ENCODE measurements at places on chromosomes 4 and X.

DNA sequence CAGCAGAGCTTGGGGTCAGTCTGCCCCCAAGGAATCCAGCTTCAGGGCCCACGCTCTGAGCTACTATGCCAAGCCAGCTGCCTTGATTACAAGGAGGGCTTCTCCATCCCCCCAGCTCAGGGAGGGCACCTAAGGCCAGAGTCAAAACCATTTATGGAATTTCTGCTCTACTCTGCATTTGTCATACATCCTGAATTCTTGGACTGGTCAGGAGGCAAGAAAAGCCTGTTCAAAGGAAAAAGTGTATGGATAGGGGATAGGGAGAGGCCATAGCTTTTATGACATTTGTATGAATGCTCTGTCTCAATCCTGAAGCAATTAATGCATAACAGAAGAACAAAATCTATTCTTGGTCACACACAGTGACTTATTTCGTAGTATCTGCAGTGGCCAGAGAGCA is 32.2 kb downstream of the EDNRA start:
- DNase-seq = no peak

- no peak for DNase-seq
Observed at GRCh38 chrX:30065226-30065625, 150.1 kb upstream of the MAGEB2 start.

DNA sequence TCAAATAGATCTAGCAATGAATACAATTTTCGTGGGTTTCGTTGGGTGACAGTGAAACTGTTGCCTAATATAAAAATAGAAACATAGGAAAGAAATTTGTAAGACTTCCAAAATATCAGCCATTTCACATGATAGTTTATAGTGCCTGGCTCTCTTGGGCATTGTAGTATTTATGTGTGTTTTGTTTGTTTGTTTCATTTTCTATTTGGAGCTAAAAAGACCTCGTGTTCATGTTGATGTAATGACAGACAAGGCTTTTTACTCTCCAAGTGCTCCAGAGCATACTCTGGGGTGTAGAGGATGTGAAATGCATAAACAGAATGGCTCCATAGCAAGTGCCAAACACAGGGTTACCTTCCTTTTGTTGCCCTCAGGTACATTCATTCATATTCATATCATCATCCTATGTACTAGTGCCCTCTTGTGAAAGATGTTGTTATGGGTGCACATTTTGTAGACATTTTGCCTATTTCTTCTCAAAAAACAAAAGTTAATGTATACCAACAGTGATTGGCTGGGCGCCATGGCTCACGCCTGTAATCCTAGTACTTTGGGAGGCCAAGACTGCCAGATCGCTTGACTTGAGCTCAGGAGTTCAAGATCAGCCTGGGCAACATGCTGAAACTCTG is 100.7 kb upstream of the AMOT start:
- no peak for DNase-seq

DNA sequence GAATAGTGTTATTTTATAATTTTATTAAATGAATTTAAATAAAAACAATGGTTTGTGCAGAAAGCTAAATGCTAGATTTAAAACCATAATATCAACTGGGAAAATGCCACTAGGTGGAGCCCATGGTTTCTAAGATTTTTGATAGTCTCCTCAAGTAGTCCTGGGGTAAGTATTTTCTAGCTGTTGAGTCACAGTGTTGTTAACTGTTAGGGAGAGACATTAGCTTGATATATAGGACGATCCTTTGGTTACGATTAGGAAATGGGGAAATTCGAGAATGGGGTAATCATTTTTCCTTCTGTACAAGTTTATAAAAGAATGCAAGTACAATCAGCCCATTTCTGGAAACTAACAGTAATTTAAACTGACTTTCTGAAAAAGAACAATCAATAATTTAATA is 378.4 kb downstream of the ANKRD50 start:
- no peak for DNase-seq

DNA sequence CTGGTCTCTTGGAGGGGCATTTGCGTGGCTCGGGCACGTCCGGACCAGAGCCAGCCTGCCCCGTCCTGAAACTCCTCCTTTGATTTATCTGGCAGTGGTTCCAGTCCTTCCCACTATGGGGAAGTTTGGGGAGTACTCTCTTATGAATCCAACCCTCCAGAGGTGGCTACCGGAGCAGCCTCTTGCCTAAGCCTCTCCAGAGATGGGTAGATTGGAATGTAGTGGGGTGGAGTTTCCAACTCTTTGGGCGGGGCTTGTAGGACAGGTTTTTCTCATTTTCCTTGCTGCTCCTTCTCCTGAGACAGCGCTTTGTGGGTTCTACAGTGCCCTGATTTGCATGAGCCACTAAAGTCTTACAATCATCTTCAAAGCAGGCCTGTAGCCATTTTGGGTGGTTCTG is 60.1 kb upstream of the XAGE1B start:
- no peak for DNase-seq

GRCh38 chrX:112846782-112847181 is 6.2 kb upstream of the AMOT start:
- no peak for DNase-seq

DNA sequence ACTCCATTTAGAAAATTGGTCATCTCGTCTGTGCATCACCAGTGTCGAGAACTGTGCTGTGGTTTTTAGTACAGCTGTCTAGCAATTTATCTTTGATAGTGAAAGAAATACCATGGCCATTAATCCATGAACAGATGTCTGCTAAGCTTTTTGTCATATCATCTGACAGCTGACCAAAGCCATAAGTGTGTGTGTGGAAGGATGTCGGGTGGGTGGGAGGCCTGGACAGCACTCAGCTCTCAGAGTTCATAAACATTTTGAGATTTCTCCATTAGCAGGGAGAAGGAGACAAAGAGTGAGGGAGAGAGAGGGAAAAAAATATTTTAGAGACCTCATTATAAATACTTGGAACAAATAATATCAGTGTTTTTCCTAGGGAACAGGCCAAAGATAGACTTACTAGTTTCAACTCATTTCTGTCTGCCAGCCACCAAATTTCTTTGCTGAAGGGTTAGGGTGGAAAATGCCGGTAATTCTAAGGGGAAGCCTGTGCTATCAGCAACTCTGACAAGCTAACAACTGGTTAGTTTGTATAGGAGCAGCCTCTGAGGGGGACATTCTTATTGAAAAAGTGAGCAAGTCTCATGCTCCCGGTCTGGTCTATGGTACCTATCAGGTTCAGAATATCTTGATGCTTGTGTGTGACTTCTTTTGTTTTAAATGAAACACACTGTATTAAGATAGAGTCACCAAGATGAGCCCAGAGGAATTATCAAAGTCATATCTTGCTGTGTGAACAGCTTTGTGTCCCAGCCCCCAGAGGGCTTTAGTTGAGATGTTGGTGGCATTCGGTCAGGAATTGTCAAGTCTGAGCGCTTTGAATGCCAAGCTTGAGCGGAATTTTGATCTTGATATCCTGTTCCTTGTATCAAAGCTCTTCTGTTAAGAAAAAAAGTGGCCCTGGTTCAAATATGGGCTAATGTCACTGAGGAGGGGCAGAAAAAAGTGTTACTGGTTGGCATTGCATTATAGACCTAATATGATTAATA is 41.9 kb upstream of the PDLIM3 start:
- no peak for DNase-seq

- no peak for DNase-seq
Observed at GRCh38 chrX:145552643-145553042, 265.0 kb upstream of the SLITRK2 start.

- DNase-seq = no peak
Observed at GRCh38 chr4:2948895-2949781, 14.1 kb downstream of the NOP14 start.

DNA sequence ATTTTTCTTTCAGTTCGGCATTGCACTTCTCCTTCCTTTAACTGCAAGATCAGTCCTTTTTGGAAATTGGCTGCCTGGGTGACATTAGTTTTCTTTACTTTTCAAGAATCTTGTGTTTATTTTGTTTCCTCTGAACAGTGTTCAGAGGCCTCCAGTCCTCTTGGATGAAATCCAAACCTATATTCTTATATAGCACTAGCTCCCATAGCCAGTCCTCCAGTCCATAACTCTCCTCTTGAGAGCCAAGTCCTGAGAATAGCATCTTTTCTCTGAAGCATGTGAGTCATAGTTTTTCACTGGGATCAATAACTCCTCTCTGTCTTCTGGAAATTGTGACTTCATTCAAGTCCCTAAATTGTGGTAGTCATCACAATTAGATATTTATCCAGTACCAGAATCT is 357.5 kb downstream of the RAPGEF2 start:
- no peak for DNase-seq

DNA sequence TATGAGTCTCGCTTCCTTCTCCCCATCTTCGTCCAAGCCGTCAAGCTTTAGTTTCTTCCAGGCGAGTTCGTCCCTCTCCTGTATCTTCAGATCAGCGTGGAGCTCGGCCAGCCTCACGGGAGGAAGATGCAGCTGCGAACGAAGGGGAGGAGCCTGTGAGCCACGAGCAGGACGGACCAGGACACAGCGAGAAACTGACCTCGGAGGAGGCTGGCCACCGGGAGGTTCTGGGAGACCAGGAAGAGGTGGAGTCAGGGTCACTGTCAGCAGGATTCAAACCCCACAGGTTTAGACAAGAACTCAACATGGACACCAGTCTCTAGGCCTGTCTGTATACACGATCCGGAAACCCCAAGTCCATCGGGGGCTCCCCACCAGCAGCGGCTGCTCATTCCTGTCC is 7.3 kb downstream of the LRPAP1 start:
- no peak for DNase-seq

DNA sequence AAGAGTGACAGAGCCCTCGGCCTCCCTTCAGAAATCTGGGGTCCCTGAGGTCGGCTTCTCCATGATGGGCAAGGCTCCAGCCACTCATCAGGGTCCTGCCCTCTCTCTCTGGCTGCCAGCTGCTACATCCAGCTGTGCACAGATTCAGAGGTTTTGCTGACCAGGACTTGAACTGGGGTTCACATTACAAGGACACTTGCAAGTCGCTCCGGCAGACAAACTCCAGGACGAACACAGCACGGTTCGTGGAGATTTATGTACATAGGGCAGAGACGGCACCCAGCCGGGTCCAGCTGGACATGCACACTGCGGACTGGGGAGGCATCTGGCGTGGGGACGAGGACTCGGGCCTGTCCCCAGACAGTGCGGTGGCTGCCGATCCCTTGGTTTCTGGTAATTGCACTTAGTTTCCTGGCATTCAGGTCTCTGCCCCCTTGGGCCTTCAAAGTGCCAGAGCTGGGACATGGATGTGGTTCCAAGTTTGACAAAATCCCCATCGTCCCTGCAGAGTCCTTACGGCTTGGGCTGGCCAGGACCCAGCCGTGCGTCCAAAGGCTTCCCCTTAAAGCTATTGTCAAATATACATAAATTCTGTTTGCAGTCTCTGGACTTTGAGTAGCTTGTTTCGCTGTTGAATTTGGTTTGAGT is 6.2 kb upstream of the C4orf50 start:
- no peak for DNase-seq

DNA sequence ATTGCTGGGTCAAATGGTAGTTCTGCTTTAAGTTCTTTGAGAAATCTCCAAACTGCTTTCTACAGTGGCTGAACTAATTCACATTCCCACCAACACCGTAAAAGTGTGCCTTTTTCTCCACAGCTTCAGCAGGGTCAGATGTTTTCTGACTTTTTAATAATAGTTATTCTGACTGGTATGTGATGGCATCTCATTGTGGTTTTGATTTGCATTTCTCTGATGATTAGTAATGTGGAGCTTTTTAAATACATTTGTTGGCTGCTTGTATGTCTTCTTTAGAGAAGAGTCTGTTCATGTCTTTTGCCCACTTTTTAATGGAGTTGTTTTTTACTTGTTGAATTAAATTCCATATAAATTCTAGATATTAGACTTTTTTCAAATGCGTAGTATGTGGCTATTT is 257.5 kb upstream of the ANKRD50 start:
- DNase-seq = no peak

DNA sequence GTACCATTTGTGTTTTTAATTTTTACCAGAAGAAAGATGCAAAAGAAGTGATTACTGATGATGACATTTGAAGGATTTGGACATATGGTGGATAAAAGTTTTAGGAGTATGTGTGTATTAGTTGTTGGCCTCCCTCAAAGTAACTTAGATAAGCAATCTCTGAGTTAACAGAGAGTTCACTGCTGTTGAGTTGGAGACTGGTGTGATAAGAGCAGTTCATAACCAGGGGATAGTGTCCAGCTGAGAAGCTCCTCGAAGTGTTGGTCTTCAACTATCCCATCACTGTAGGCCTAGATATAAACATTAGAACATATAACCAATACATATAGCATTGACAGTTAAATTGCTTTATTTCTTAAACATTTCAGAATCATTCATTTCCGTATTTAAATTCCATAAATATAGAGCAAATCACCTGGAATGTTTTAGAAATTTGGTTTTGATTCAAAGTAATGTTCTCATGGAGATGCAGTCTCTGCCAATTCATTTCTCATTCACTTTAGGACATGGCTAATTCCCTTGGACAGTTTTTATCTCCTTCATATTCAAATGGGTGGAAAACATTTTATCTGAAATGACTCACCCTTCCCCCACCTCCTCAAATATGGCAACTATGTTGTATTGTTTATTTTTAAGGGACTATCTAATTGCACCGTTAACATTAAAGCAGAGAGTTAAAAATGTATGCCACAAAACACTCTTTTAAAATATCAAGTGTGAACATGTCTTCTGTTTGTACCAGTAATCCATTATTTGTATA is 136.8 kb upstream of the SLC4A4 start:
- DNase-seq = no peak

DNA sequence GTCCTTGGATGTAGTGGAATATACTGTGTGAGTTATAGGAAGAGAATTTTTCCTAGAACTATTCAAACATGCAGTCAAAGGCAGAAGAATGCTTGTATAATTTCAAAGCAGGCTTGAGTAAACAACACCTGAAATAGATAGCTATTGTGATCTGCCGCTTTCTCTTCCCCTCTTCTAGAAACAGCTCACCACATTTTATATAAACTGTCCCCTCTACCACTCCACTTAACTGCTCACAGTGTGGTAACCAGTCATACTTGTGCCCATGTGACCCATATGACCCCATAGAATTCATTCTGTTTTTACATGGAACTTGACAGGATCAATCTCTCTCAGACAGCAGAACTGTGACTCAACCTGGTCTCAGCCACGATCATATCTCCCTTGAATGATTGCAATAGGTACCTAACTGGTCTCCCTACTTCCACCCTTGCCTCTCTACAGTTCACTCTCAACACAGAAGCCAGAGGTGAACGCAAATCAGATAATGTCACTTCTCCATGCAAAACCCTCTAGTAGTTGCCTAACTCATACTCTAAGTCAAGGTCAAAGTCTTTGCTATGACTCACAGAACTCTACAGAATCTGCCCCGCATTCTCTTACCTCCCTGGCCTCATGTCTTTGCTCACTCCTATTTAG is 85.6 kb upstream of the EFHC2 start:
- no peak for DNase-seq

GRCh38 chr4:25439918-25440477 is 62.9 kb downstream of the ANAPC4 start:
- DNase-seq = no peak

GRCh38 chr4:70885174-70885573 is 17.0 kb upstream of the MOB1B start:
- DNase-seq = no peak

GRCh38 chr4:119002476-119002875 is 113.8 kb downstream of the SYNPO2 start:
- no peak for DNase-seq

DNA sequence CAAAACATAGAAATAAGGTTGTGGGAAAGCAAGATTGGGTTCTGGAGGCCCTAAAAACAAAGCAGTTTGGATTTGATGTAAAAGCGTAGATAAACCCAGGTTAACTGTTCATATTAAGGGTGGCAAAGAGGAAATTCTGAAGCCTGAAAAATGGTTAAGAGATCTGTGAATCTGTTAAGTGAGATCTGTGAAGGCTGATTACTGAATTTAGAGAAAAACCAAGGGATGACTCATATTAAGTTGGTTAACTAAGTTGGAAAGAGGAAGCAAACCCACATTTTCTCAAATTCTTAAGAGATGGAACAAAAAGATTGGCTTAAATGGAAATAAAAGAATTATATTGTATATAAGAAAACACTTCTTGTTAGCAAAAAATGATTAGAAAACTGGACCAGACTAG is 22.8 kb downstream of the GPAT3 start:
- DNase-seq = no peak

All from stimulated activated CD4-positive, alpha-beta T cell treated with anti-CD3 and anti-CD28 coated beads, Interleukin-12 subunit alpha, Interleukin-12 subunit beta, amount 100 ng/mL, for 24 hours (primary cell).